ENCODE measurements at places on chromosomes 2 and 18.

DNA sequence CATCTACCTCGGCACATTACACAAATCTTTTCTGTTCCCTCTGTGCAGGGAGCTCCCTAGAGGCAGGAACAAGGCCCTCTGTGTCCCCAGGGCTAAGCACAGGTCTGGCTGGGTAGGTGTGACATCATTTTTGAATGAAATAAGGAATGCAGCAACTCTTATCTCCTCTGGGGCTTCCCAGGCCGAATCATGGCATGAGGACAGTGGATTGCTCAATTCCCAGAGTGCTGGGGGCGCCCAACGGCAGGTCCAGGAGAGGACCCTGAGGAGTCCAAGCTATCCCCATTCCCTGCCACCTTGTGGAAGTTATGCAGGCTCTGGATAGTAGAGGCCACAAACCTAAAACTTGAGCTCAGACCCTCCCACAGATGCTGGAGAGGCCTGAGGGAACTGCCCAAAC is 158.0 kb upstream of the RAB6C start:
- no peak for DNase-seq

GRCh38 chr2:200383380-200384110 is 77.1 kb downstream of the SPATS2L start:
- DNase-seq, result no peak

- DNase-seq, result no peak
These were observed 63.4 kb upstream of the L3MBTL4 start for GRCh38 chr18:6478121-6478520.

DNA sequence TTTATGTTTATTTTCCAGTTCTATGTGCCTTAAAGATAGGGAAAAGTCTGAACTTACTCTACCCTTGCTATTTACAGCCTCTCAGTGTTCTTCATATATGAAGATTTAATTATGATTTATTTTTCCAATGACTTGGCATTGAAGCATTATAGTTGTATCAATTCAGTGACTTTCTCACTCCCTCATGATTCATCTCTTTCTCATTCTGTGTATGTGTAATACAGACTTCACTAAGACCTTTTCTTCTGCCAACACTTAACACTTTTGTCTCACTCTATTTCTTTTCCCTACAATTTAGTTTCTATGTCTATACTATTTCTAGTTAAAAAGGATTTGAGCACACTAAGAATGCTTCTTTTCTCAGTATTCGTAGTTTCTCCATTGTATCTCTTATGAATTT is 1470.3 kb upstream of the ACVR2A start:
- DNase-seq, result no peak

DNA sequence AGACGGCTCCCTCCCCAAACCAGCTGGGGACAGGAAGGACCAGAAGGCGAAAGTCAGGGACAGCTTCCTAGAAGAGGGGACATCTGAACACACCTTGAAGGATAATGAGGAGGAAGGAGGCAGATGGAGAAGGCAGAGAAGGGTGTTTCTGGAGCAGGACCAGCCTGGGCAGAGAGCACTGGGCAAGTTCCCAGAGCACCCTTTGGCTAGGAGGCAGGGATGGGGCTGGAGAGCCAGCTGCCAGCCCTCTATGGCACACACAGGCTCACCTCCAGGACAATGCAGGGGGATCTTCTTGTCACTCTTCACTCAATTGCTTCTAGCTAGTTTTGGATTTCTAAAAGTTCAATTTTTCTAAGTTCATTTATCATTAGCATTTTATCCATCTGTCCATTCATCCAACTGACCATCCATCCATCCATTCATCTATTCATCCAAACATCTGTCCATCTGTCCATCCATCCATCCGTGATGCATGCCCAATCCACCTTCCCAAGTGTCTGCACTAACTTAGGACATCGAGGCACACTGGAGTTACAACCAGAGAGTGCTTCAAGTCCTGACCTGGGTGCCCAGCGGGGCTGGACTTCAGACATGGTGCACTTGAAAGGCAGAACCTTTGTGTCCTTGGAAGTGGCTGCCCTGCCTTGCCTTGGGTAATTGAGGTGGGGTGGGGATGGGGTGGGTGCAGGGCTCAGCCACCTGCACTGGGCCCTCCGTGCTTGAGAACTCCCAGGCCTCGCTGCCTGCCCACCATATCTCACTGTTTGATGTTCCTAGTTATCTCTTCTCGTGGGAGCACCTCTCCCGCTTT is 42.5 kb downstream of the INHBB start:
- no peak for DNase-seq

DNA sequence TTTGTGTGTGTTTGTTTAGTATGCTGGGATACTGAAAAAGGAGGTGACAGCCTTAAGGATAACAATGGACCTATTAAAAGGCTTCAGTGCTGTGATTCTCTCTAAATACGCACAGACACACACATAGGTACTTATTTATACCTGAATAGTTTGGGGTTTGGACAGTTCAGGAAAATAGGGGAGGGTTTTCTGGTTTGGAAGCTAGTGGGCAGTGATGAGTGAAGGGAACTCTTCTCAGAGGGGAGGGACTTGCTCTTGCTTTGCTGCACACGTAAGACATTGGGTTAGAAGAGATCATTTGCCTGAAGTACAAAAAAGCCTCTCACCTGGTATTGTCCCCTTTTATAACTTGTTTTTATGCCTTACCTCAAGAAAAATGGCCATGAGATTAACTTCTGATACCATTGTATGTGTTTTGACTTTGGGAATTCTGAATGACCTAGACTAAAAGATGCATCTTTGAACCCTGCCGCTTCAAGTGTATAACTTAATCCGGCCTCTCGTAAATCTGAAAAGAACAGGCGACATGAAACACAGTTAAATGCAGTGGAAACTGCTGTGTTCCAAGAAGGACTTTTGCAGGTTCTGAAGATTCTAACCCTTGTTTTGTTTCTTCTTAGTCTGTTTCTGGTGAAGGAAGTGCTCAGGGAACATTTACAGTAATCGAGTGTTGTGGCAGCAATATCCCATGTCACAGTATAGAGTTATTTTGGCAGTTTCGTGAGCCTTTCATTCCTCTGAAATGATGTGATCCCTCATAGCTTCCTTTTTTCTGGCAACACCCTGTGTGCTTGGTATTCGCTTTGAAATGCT is 2.5 kb downstream of the CRIM1 start:
- no peak for DNase-seq

DNA sequence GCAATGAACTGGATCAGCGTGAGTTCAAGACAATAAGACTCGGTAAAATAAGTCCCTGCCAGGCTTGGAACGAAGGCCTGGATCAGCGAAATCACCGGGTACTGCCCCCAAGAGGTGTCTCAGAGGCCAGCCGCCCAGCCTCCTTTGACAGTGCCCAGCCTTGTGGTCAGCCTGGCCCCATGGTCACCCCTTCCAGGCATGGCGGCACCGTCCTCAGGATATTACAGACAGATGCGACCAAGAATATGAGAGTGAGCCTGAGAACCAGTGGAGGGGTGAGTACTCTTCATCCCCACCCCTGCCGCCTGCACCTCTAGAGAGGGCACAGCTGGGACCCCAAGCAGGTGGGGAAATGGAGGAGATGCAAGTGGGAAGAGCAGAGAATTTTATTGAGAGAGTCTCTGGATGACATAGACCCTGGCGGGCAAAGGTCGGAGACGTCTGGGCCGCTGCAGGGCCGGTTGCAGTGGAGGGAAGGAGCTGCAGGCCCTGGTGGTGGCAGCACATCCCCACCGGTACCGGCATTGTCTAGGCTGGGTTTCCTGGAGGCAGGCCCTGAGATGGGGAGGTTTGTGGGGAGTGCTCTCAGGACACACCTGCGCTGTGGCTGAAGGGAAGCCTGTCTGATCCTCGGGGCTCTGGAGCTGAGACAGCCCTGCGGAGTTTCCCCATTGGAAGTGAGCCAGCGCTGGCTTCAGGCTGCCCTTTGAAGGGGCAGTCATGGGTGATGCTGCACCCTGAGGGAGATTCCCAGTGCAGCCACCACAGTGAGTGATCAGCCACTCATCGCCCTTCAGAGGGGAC is 190.0 kb downstream of the SEPTIN10 start:
- no peak for DNase-seq

DNA sequence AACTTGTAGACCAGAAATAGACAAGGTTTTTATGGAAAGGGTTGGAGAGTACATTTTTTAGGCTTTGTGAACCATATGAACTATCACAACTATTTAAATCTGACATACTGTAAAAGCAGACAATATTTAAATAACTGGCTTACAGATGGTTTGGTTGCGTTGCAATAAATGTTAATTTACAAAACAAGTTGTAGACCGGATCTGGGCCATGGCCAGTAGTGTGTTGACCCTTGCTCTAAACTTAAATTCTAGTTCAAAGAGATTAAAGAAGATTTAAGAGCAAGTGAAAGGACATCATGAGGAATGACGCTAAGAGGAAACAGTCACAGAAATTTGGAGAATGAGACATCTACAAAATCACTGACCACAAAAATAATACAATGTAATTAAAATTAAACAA is 652.7 kb downstream of the DCDC2C start:
- no peak for DNase-seq

DNA sequence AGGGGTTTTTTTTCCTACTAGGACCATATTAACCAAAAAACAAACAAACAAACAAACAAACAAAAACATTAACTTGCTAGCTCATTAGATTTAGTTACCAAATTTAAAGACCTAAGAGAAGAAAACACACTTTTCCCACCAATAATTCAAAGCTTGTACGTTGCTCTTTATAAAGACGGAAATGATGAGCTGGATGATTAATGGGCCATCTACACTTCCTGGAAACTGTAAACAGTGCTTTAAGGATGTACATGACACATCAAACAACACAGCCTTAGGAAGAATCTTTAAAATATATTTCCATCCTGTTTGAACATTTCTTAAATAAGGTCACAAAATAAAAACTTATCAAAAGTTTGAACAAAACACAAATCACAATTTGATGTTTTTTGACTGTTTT is 982 bp downstream of the BMP10 start:
- no peak for DNase-seq

DNA sequence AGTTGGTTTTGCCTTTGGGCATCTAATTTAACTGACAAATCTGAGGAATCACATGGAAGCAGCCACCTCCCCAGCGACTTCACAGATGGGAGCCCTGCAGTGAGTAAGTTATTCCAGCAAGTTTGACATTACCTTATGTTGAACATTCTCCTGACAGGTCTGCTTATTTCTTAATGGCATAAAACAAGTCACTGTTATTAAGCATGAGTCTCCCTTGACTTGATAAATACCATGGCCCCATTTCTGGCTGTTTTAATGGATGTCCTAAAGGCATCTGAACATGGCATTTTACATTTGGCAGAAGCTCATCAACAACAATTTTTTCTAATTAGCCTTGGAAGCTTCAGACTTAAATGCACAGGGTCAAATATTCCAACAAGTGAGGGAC is 92.6 kb upstream of the CREB1 start:
- DNase-seq, result peak; percentile 59

DNA sequence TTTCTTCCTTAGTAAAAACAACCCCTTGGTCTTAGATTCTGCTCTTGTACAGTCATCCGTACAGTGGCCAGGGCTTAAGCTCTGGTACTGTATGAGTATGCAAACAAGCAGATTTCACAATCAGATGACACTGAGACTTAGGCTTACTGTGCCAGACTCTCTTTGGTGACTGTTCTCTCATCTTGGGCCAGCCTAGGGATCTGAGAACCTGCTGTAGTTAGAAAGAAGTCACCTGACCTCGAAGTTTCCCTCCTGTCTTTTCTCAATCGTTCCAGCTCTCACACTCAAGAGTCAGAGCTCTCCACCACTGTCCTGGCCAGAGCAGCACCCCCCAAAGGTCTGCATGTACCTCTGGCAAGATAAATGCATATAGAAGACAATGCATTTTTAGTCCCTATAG is 63.2 kb downstream of the ZEB2 start:
- no peak for DNase-seq

Data from eye (tissue), 1 donor.